ENCODE measurements at places on chromosomes 11 and 22. TPM values are rescaled to one million over a fixed set of nuclear protein-coding genes. Genes with fewer than 3 reads are reported as not detected.
A peak's percentile ranks its signal among the peaks of the same experiment; 100 is the strongest.

DNA sequence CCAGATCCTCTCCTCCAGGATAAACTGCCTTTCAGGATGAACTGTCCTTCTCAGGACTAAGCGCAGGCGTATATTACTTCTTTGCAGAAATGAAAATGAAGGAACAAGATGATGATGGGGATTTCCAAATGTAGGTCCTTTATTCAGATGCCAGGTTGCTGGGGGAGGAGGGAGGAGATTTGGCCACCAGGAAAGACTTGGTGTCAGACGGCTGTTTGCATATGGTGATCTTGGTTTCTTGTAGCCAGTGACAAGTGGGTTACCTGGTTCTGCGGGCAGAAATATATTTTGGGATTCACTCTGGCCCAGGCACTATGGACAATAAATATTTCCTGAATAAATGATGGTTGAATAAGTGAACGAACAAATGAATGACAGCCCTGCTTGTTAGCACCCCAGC is 243.4 kb downstream of the MIAT start:
- no peak for DNase-seq

GRCh38 chr11:19187833-19188258 is 13.9 kb downstream of the CSRP3 start:
- DNase-seq = no peak

DNA sequence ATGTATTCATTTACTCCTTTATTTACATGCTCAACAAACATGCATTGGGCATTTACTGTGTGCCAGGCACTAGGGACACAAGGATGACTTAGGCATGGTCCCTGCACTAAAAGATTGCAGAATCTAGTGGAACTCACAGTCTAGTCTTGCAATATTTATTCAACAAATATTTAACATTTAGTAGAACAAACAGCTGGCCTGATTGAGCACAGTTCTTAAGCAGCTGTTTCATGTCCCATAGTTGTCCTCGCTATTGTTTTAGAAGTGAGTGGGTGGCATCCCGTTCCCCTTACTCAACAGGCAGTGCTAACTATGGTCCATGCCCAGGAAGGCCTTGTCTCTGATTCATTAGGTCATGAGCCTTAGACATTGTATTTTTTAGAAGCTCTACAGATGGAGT is 459.9 kb upstream of the CADM1 start:
- no peak for DNase-seq

DNA sequence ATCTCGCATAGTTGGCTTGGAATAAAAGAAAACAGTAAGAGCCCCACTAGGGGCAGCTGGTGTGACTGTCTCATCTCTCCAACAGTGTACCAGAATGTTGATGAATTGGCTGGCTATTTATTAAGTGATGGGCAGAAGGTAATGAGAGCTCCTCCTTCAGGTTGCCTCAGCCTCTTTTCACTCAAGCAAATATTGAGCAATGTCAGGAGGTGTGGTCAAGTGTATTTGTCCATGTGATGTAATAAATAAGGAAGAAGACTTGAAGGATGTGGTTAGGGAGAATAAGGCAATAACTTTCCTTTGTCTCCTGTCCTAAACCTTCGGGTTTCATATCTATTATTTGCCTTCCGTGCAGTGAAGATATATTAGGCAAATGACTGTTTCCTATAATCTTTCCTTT is at the start of gene TCN1:
Gene TCN1 (minus strand): TSS at position 91 of the 400 bp plus-strand sequence. CDS start 17 bp downstream, at position 74.
- no peak for DNase-seq

Gene ZNF215
- 1.3 TPM for total RNA-seq

Gene PLAAT3
- 77.4 TPM for total RNA-seq

Gene MYEOV
- 0.39 TPM for total RNA-seq

- no peak for DNase-seq
Measured at GRCh38 chr11:44010789-44011251, 37.0 kb upstream of the ACCSL start.

DNA sequence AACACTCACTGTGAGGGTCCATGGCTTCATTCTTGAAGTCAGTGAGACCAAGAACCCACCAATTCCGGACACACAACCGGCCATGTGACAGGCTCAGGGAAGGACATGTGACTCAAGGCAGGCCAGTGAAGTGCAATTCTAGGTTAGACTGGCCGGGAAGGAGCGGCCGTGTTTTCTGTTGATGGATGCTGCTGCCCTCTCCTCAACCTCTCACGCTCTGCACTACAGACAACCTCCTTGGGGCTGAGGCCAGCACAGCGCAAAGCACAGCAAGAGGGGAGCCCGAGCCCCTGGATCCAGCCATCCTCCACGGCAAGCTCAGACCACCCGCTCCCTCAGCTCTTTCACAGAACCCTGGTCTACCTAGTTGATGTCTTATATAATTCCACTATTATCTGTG is 2.8 kb downstream of the NUDT8 start:
- DNase-seq = no peak

GRCh38 chr22:39645532-39645931 is 75.0 kb downstream of the CACNA1I start:
- DNase-seq = no peak

DNA sequence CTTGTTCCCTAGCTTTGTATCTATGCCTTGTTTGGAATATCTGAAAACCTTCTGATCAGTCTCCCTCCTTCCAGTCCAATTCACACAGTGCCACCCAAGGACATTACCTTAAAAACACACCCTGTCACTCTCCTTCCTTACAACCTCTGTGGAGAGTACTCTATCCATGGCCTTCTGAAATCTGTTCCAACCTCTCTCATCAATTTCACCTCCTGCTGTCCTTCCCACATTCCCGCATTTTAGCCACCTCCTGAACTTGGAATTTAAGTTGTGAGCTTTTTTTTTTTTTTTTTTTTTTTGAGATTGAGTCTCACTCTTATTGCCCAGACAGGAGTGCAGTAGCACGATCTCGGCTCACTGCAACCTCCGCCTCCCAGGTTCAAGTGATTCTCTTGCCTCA is 824.8 kb downstream of the METTL15 start:
- no peak for DNase-seq

- peak; percentile 62 for DNase-seq
Measured at GRCh38 chr11:60912851-60913528, 968 bp upstream of the TMEM109 start.

Data from dermis microvascular lymphatic vessel endothelial cell (primary cell).